ENCODE measurements at places on chromosomes 1 and 21. TPM values are rescaled to one million over a fixed set of nuclear protein-coding genes. Genes with fewer than 3 reads are reported as not detected.

The NKAIN1 gene
- total RNA-seq = not detected

The RHCE gene
- 1.0 TPM for total RNA-seq

The UQCRH gene
- total RNA-seq = 1,143 TPM

DNA sequence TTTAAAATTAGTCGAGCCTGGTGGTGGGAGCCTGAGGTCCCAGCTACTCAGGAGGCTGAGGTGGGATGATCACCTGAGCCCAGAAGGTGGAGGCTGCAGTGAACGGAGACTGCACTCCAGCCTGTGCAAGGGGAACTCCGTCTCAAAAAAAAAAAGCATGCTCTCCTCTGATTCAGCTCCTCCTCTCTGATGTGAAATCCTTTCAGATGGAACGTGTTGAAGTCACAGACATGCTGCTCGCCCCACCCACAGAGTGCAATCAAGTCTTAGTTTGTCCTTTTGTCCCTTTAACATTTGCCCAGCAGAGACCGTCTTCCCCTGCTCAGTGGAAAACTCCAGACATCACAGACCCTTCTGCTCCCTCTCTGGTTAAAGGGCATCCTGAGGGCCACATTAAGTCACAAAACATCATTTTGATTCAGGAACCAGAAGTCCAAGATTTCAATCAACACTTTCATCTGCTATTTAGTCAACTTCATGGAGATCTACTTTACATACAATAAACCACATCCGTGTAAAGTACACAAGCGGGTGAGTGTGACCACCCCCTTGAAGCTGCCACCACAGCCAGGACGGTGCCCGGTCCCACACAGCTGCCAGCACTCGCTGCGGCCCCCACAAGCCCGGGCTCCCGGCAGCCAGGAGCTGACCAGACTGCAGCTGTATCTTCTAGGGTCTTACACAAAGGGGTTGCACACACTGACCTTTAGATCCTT is 18.9 kb upstream of the RNF223 start:
- DNase-seq = no peak

GRCh38 chr1:181159451-181160140 is 71.1 kb downstream of the IER5 start:
- no peak for DNase-seq

DNA sequence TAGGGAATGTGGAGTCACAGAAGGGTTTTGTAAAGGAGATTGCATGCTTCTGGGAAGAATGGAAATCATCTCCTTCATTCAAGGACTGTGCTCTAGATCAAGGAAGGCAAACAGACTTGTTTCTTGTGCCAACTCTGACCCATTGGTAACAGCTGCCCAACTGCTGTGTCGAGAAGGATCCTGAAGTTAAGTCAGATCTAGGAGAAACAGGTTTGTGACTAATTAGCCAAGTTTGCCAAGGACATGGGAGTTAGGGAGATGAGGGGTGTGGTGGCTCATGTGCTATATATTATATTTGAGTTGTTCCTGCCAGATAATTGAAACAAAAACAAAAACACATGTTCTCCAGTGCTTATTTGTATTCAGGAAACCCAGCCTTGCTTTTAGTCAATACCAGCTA is 251.2 kb upstream of the USP24 start:
- no peak for DNase-seq

- peak; percentile 56 for DNase-seq
Measured at GRCh38 chr1:167720965-167721616, 691 bp upstream of the MPZL1 start.

GRCh38 chr1:27365372-27366112 is 1.2 kb downstream of the MAP3K6 start:
- DNase-seq = peak; percentile 93
